ENCODE measurements at places on chromosomes 4 and X. TPM values are rescaled to one million over a fixed set of nuclear protein-coding genes. Genes with fewer than 3 reads are reported as not detected.

EFHC2 gene
- 0.51 TPM for polyA plus RNA-seq

- no peak for DNase-seq
Observed at GRCh38 chr4:113776679-113777078, 15.1 kb upstream of the CAMK2D start.

PRDM5 gene
- polyA plus RNA-seq: 8.8 TPM

DNA sequence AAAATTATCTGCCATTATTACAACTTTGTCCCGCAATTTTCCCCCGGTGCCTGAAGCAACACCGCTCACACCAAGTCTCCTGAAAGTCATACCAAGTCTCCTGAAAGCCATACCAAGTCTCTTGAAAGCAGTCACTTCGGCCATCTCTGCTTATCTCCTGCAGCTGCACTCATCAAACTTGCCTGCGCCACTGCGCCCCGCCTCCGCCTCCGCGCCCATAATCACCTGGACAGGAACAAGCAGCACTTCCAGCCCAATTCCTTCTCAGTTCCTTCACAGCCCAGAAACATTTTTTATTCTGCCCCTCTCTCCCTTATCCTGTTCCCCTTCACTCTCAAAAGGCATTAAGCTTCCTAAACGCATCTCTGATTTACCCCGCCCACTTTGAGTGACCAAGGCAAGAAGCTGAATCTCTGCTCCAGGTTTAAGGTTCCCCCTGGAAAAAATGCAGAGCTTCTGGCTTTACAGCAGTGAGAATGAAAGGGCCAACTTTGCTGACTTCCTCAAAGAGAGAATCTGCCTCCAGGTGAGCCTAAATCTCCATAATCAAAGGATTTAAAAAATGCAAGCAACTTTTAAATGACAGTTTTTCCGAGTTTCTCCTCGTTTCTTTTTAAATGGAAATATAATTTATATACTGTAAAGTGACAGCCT is 7.7 kb downstream of the GPR50 start:
- DNase-seq: no peak

DNA sequence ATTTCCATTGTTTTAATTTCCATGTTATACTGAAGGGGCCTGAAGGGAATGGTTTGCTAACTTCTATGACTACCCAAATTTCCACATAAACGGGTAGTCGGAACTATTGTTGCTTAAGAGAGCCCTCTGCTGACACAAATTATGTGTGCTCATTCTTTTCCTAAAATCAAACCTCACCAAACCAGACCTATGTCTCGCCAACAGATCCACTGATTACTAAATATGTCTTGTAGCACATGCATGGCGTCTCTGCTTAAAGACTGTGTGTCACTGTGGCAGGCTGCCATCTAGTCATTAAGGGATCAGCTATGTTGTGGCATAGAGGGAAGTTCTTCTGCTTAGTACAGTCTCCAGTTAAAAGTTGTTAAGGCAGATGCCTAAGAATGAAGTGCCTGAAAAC is 25.1 kb downstream of the PIR start:
- DNase-seq: peak; percentile 34

MAMLD1 gene
- polyA plus RNA-seq: 15.6 TPM

GRCh38 chrX:40298572-40299479 is 201.1 kb upstream of the BCOR start:
- DNase-seq: peak; percentile 46

DNA sequence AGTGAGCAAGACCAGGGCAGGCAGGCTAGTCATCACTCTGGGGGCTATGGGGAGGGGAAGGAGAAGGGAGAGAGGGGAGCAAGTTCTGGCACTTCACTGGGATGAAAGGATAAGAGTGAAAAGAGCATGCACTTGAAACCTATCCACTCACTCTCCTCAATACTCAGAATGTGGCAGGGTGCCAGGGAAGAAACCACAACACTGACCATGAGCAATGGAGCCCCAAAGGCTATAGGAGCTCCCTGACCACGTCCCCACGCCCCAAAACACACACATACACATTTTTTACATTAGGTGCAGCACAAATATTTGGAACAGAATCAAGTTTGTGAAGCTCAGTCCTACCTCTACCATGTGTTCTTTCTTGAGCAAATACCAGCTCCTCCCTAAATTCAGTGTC is 132.2 kb downstream of the IDS start:
- no peak for DNase-seq

TENM3 gene
- not detected for polyA plus RNA-seq

- DNase-seq: no peak
Observed at GRCh38 chr4:163591614-163592020, 97.1 kb downstream of the TMA16 start.

DNA sequence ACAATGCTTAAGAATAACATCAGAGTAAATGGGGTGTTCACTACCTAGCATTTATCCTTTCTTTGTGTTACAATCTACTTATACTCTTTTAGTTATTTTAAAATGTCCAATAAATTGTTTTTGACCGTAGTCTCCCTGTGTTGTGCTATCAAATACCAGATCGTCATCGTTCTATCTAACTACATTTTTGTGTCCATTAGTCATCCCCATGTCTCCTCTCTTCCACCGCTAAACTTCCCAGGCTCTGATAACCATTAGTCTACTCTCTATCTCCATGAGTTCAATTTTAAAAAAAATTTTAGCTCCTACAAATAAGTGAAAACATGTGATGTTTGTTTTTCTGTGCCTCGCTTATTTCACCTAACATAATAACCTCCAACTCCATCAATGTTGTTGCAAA is 381.9 kb downstream of the PRDM5 start:
- no peak for DNase-seq

GRCh38 chr4:98794565-98795205 is 134.2 kb downstream of the EIF4E start:
- DNase-seq: no peak

DNA sequence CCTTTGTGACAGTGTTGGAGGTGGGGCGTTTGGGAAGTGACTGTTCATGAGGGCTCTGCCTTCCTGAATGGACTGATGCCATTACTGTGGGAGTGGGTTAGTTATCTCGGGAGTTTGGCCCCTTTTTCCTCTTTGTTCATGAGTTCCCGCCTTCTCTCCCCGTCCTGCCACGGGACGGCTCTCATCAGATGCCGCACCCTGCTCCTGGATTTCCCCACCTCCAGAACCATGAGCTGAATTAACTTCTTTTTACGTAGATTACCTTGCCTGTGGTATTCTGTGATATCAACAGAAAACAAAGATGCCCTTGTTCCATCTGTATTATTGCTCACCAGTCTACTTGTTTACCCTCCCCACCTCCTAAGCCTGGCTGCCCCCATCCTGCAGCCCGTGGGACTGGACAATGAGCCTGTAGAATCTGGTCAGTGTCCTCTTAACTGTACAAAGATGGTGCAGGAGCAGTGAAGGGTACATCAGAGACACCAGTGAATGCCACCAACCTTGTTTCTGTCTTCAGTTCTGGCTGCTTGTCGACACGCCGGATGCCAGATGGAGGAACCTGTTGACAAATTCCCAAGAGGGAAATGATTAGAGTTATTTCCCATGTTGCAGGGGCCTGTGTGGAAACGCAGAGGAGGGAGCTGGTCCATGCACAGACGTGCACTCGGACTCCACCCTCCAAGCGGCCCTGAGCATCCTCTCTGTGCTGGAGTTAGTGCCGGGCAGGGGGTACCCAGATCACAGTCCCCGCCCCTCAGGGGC is 104.7 kb downstream of the ABLIM2 start:
- DNase-seq: no peak

ASMT gene
- not detected for polyA plus RNA-seq

DNA sequence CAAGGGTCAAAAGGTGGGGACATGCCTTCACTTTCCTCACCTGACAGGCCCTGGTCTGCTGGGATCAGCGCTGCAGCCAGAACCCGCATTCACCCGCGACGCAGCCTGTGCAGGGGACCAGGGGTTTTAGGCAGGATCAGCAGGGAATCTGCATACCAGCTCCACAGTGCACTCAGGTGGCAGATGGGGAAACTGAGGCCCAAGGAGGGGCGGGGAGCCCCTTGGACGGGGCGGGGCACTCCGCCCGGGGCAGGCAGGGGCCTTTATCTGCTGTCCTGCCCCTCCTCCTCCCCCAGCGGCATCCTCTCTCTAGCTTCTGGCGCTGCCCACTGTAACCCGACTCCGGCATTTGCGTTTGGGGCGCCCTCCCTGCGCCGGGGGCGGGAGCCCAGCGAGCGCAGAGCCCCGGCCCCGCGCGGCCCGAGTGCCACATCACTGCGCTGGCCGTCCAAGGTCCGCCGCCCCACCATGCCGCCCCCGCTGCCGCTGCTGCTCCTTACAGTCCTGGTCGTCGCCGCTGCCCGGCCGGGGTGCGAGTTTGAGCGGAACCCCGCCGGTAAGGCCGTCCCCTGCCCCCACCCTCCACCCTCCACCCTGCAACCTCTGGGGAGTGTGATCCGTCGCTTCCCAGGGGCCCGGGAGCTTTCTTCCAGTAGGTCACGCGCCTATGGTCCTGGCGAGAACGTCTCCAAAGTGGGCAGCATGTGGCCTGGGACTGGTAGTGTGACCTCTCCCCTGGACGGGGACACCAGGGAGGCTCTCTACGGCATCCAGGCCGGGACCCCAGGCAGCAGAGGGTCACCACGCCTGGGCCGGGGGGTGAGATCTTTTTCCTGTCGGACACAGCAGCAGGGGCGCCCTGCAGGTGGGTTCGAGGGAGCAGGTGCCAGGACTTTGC is at the start of gene CPZ:
Gene CPZ (plus strand): TSS at position 400 of the 898 bp plus-strand sequence. CDS start 69 bp downstream, at position 469.
- peak; percentile 37 for DNase-seq

CSAG3 gene
- polyA plus RNA-seq: 0.80 TPM

- DNase-seq: no peak
Observed at GRCh38 chr4:156710365-156711192, 261.0 kb downstream of the PDGFC start.

- DNase-seq: no peak
Observed at GRCh38 chr4:25750874-25751273, 95.2 kb downstream of the SLC34A2 start.

DNA sequence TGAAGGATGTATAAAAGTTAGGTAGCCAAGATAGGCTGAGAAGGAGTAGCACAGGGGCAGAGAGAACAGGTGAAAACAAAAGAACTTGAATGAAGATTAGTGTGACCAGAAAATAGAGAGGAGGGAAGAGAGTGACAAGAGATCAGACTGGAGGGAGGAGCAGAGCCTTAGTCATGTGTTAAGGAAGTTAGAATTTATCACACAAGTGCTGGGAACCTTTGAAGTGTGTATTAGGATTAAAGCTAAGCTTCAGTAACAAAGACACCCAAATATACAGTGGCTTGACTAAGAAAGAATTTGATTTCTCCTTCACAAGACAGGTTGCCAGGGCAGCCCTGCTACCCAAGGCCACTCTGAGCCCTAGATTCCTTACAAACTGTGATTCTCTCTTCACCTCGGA is 10.7 kb upstream of the CCDC149 start:
- DNase-seq: no peak

- DNase-seq: no peak
Observed at GRCh38 chr4:70925899-70926635, 23.9 kb downstream of the MOB1B start.

MRFAP1 gene
- polyA plus RNA-seq: 311 TPM

DNA sequence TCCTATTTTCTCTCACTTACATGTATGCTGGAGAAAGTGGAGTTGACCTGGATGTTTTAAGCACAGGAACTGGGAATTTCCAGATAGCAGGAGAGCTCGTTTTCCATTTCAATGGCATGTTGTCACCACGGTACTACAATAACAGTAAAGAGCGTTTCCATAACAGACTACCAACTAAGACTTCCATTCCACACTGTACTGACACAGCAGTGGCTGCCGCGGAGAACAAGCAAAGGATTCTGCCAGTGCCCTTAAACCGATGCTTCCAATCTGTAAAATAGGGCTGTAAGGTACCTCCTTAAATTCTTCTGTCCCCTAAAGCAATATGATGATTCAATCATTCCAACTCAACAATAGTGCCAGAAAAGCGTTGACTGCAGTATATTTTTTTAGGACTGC is 143.9 kb downstream of the KLHL13 start:
- no peak for DNase-seq

CHRDL1 gene
- polyA plus RNA-seq: 7.1 TPM

DNA sequence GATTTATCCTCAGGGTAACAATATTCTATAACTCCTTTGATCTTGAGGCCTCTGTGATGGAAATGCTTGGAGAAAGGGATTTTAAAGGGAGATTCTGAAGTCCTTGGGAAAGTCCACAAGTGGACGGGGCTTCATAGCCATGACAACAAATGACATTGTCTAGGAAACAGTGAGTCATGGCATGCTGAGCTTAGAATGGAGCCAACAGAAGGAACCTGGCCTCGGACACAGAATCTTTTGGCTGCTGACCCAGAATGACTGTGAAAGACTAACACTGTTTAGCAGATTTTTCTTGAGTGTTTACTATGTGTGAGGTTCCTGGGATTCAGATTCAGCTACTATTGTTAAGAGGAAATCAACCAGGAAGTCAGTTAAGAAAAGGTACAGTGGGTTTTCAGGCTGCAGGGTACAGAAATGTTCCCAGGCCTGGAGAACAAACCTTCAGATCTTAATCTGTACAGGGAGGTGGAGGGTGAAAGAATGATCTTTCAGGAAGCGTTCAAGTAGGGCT is 18.1 kb upstream of the CXCL2 start:
- DNase-seq: peak; percentile 93

GRCh38 chr4:64538219-64538618 is 129.0 kb upstream of the TECRL start:
- no peak for DNase-seq

SULT1B1 gene
- polyA plus RNA-seq: 10.5 TPM

DNA sequence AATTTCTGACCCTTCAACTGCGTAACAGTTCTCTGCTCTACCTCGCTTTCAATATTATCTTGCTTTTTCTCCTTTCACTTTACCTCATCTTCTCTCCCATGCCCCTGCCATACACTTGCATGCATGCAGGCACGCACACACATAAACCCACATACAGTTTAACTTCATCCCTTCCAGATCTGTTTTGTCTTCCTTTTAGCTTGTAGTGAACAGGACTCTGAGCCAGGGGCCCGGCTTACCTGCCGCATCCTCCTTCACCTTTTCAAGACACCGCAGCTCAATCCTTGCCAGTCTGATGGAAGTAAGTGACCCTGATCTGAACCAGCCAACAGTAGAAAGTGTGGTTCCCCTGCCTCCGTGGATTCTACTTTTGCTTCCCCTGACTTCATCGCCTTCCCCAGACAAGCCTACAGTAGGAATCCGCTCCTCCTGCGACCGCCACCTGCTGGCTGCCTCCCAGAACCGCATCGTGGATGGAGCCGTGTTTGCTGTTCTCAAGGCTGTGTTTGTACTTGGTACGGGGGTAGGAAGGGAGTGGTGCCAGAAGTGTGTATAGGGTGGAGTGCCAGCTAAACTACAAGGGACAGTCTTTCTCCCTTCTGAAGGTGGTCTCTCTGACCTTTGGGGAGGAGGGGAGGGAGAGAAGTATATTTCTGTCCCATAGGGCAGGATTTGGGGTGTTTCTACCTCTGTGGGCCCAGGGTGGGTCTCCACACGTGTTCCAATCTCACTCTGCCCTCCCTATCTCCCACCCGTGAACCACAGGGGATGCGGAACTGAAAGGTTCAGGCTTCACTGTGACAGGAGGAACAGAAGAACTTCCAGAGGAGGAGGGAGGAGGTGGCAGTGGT is 10.7 kb downstream of the MED12 start:
- peak; percentile 49 for DNase-seq

ANTXR2 gene
- 144 TPM for polyA plus RNA-seq

- DNase-seq: no peak
Observed at GRCh38 chr4:147965056-147965455, 233.2 kb downstream of the ARHGAP10 start.

Measured in muscle of arm (tissue), 14 donors.